ENCODE measurements at places on chromosomes 5 and 9. TPM values are rescaled to one million over a fixed set of nuclear protein-coding genes. Genes with fewer than 3 reads are reported as not detected.

PCDHGB1 gene
- 0.25 TPM for total RNA-seq

- no peak overlapping the region for H3K4me3 ChIP-seq
- peak; percentile 24 for DNase-seq
- no peak overlapping the region for H3K27ac ChIP-seq
- H3K36me3 ChIP-seq: 0 out of 2 replicates have a peak, but pooled peaks cover 5% of the 10 kb centered on the region
Measured at GRCh38 chr9:100579665-100580064, 1.8 kb downstream of the CAVIN4 start.

LOX gene
- 440 TPM for total RNA-seq

KCNN2 gene
- total RNA-seq: not detected

- peak; percentile 94 for DNase-seq
- no peak overlapping the region for H3K4me3 ChIP-seq
- peaks cover 32% of the 10 kb centered on the region for H3K4me1 ChIP-seq
- no peaks in the 10 kb centered on the region for H3K27me3 ChIP-seq
Measured at GRCh38 chr5:150034662-150035061, 34.1 kb downstream of the HMGXB3 start.

DNA sequence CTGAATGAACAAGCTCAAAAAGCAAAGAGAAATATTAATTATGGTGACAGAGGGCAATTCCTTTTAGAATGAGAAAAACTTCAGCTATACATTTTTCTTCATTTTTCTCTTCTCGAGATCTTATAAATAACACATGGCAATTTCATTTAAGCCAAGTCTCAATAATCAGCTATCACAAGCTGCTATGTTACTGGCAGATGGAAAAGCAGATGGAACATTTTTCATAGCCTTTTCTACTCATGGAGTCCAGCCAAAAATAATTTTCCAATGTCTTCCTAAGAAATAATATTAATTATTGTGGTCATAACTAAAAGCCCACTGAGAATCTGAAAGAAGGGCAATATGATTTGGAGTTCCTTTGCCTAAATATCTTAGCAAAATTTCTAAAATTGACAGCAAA, 35.6 kb downstream of the SKIC3 start:
- no peak for DNase-seq
- no peak overlapping the region for H3K27ac ChIP-seq
- H3K4me1 ChIP-seq: no peaks in the 10 kb centered on the region
- no peaks in the 10 kb centered on the region for H3K27me3 ChIP-seq

IFNK gene
- not detected for total RNA-seq

CYLC2 gene
- total RNA-seq: not detected

SEMA4D gene
- total RNA-seq: 1.3 TPM

GRCh38 chr5:139605887-139606286, 42.3 kb upstream of the CXXC5 start:
- H3K27me3 ChIP-seq: no peaks in the 10 kb centered on the region
- peaks cover 15% of the 10 kb centered on the region for H3K36me3 ChIP-seq
- no peak for DNase-seq

DNA sequence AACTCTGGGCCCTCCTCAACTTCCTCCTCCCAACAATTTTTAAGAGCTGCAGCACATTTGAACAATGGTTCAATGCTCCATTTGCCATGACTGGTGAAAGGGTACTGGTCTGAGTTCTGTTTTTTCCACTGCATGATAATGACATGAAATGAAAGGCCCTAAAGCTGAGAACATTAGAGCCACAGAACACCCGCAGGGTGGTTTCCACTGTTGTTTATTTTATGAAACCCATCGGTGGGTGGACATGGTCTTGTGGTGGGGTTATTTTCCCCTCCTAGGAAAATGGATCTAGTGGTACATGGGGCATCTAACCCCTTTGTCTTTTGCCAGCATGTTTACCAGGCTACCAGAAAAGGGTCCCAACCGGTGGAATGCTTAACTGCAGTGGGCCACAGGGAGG, 71.8 kb downstream of the SMARCA2 start:
- H3K4me3 ChIP-seq: no peak overlapping the region
- DNase-seq: no peak
- peaks cover 37% of the 10 kb centered on the region for H3K36me3 ChIP-seq
- H3K4me1 ChIP-seq: peaks cover 11% of the 10 kb centered on the region
- H3K27me3 ChIP-seq: no peaks in the 10 kb centered on the region

OBP2B gene
- not detected for total RNA-seq

All from GM23248 (cell line).